ENCODE measurements at places on chromosomes 16 and 17.

DNA sequence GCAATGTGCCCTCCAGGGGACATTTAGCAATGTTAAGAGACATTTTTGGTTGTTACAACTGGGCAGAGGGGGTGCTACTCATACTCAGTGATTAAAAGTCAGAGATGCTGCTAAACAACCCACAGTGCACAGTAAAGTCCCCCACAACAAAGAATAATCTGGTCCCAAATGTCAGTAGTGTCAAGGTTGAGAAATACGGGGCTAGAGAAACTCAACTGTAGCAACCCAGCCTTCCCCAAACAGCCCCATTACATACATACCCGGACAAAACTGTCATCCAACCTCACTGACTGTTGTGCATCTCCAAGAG, 20.4 kb downstream of the DNAJC7 start:
- DNase-seq: no peak

GRCh38 chr16:2865651-2866050, 7.7 kb upstream of the PRSS22 start:
- DNase-seq: no peak

GRCh38 chr16:86824751-86825296, 246.5 kb downstream of the FOXL1 start:
- no peak for DNase-seq

DNA sequence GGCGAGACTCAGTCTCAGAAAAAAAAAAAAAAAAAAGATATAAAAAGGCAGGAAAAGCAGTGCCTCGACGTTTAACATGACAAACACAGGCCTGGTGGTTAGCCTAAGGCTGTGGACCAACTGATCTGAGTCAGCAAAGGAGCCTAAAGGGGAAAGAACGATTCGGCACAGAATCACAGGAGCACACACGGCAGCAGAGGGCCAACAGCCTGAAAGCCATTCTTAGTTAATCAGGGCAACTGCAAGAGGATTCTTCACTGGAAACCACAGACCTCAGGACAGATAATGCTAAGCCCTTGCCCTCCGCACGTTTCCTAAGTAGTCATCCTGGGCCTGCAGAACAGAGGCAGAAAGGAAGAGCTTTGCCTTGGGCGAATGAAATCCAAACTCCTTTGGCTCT, 14.7 kb downstream of the TMEM11 start:
- DNase-seq: no peak

- DNase-seq: no peak
Measured at GRCh38 chr17:68565661-68566441, 35.3 kb downstream of the FAM20A start.

DNA sequence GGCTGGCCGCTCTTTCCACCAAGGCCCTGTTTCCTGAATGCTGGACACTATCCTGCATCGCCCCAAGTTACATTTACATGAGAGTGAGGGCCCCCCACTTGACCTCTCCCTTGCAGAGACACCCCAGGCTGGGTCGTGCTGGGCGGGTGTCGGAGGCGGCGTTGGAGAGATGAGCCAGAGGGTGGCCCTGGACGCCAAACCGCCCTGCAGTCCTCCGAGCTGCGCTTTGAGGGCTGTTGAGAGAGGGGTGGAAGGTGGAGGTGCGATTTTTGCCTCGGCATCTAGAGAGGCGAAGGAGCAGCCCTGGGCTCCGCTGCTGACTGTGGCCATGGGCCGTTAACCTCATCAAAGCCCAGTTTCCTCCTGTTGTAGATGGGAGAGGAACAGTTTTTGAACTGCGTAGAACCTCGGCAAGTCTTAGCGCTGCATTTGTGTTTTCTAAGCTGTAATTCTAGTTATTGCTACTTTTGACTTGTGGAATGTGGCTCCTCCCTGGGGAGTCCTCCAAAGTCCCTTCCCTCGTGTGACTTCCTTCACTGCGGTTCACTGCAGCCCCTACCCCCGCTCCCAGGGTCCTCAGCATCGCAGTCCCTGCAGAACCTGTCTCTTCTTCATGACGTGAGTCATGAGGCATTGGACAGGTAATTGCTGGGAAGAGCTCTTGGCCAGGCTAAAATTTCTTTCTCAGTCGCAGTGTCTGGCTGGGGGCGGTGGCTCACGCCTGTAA, 986 bp upstream of the ELOB start:
- DNase-seq: no peak

- DNase-seq: no peak
Measured at GRCh38 chr16:67707790-67708189, 11.3 kb downstream of the GFOD2 start.

Measured in activated naive CD8-positive, alpha-beta T cell treated with anti-CD3 and anti-CD28 coated beads for 36 hours (primary cell).